GM12878 (cell line): ENCODE measurements at places on chromosomes 7 and 10. TPM values are rescaled to one million over a fixed set of nuclear protein-coding genes. Genes with fewer than 3 reads are reported as not detected.

DNA sequence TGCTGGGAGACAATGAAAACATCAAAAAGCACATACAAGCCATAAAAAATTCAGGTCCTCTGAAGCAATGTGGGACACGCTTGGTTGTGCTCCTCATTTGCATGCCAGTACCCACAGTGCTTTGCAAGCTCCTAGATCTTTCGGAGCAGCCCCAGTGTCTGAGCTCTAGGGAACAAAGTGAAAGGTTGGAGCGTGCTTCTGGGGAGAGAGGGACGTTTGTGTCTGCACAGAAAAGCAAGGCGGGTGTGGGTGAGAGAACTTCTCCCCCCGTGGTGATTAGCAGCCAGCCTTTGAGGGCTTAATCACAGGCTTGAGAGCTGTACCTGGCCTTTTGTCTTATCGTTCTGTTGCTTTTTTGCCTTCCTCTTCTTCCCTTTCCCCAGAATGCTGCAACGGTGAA, 76.7 kb upstream of the HABP2 start:
- no peak for DNase-seq

- peak; percentile 47 for DNase-seq
These were observed 199.0 kb downstream of the CHCHD3 start for GRCh38 chr7:132882714-132883428.

- DNase-seq = peak; percentile 46
These were observed 72.4 kb upstream of the LOXL4 start for GRCh38 chr10:98340261-98340939.

DNA sequence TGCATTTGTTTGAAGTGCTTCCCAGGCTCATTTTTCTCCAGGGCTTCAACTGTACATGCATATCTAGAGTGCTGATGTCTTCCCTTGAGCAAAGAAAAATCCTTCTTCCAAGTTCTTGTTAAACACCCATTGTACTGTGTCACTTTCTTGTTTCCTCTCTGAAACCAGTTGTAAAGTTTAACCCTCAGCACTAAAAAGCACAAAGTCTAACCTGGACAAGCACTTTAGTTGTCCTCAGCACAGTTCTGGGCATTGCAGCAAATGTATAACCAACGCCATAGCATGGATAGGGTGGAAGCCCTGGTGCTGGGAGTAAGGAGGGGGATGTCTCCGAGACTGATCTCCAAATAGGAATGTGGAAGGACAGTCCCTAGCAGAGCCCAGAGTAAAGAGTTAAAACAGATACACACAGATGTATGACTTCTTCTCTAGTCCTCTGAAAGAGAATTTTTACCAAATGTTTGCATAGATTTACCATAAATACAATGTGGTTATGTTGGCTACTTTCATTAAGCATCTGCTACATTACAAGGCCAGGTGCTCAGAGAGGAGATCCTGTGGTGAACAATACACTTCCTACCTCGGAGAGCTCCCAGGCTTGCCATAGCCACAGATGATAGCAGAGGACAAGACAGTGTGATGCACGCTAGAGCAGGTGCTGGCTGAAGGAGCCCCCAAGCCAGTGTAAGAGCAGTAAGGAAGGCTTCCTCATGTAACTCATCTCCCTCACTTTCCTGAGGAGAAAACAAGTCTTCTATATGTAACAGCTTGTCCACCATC, 57.0 kb downstream of the DNAJC12 start:
- DNase-seq = no peak

DNA sequence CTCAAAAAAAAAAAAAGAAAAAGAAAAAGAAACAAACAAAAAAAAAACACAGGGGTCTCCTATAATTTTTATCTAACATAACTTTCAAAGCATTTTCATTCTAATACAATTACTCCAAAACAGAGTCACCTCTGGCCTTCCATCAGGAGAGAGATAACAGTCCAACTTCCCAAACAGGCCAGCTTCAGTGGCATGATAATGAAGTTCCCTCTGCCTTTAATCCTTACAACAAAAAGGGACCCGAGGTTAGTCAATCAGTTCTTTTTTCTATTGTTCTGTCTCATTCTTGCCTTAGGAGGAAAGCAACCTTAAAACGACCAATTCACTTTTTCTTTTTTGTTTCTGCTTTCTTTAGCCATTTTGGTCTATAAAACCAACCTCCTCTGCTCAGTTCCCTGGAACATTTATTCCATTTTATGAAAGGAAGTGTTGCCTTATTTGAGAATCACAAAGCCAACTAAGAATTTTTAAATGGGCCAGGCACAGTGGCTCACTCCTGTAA, 16.5 kb upstream of the FXYD4 start:
- DNase-seq = no peak

DNA sequence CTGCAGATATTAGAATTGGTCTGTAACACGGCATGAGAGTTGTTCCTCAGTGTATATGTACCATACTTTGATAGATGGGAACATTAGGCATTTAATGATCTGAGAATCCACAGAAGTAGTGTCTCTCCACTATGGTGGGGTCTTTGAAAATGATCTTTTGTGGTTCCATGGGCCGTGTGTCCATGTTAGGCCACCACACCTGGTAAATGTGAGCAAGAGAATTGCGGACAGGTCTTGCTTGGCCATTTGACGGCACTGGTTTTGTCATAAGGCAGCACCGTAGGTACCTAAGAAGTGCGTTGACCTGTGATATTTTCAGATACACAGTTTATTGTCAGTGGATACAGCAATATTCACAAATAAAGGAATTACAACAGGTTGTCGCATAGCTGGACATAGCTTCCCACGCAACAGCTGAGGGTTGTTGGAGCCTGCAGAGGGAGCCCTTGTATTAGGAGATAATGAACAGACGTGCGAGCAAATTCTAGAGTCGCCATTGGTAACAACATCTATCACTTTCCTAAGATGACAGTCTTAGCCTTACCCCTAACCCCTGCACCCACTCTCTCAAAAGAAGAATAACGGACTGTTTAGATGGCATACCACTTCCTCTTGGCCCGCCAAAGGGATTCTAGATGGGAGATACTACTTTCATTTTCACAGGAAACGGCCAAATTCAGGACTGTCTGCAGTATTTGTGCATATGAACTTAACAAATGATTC, 111.4 kb downstream of the COL28A1 start:
- peak; percentile 37 for DNase-seq

- no peak for DNase-seq
These were observed 18.3 kb downstream of the C7orf25 start for GRCh38 chr7:42893346-42894240.

DNA sequence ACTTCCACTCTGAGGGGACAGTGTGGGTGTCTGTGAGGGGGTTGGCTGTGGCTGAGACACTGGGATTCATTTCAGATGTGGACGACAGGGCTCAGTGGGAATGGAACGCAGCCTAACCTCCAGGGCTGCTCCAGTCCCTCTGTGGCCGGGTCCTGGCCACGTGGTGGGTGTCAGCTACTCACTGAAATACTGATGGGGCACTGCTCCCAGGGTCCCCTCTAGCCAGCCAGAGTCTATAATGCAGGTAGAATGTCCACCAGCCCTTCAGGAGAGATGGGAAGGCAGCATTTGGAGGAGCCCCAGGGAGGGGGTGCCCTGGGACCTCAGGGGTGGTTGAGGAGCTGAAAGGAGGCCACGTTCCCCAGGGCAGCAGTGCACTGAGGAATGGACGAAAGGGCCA, 87.2 kb upstream of the LANCL2 start:
- DNase-seq = no peak

DNA sequence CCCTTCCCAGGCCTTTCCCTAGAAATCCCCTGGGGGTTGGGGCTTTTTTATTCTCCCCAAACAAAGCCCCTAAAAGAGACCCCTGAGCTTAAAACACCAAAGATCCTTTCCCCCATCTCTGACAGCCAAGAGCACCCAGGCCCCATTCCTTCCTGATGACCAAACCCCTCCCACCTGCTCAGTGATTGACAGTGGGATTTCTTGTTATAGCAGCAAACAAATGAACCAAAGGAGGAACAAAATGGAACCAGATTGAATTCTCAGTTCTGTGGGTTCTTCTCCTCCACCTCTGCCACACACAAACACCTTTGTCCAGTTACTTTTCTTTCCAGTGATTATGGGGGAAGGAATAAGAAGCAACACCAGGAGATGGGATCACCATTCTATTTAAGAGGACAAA, 21.5 kb upstream of the CDHR3 start:
- no peak for DNase-seq

DNA sequence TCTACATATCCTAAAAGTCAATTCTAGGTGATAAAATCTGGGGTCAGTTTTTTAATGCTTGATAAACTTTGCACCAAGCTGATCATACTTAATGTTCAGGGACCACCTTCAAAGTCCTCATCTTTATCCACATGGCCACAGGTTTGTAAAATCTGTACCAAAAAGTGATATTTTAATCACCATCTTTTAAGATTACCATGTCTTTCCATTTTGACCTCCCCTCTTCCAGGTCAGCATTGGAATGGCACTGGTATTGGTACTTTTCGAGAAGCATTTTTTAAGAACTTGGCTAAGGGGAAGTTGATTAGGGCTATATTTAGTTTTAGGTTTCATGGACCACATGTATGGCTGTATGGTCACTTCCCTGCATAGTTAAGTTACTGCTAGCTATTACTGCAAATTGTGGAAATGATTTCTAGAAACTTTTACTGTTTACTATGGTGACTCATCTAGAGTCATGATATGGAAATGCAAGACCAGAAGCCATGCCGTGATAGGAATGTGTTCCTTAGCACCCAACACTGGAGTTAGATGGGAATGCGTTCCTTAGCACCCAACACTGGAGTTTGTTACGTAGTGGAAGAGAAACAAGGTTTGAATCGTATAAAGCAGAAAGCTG, 50.8 kb upstream of the ABLIM1 start:
- no peak for DNase-seq

- DNase-seq = no peak
These were observed 6.7 kb upstream of the KLRG2 start for GRCh38 chr7:139490130-139490529.

DNA sequence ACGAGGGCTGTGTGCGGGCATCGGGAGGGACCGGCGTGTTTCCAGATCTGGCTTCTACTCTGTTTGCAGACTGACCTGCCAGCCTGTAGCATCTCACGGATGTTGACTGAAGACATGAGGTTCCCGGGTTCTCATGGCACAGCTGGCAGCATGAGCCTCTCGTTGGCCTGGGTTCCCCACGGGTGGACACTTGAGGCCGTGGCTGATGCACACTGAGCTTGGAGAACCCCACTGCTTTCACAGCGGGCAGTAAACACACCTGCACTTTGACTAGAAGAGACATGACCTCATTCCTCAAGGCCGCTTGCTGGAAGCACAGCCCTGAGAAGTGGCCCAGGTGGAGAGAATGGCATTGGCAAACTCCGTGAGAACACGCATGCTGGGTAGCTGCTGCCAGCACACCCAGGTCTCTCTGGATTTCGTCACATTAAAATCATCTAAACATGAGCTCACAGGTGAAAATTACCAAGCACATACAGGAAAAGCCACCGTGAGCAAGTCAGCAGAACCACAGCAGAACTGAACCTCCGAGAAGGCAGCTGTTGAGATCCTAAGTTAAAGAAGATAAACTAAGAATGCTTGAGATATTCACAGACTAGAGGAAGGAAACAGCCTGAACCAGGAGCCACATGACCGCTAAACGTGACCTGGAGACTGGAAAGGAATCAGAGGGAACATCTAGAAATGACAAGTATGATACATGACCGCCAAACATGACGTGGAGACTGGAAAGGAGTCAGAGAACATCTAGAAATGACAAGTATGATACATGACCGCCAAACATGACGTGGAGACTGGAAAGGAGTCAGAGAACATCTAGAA, 32.5 kb downstream of the BNIP3 start:
- no peak for DNase-seq

GRCh38 chr7:48004638-48005037, 24.3 kb downstream of the SUN3 start:
- no peak for DNase-seq

DNA sequence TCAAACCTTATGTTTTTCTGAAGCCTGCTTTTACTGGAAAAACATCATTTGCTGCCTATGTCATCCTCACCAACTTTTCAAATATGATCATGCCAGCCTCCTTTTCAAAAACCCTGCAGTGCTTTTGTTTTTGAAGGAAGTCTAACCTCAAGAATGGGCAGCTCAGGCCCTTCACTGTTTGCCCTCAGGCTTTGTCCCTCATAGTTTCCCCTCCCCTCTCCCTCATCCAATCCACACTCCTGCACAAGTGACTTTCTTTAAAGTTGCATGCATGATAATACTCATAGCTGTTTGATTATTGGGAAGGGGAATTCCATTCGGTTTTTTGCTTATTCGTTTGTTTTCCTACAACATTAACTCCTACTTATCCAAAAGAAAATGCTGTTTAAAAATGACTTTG, 219.4 kb downstream of the SEMA3E start:
- DNase-seq = no peak

GRCh38 chr7:152344253-152344652, 91.5 kb downstream of the KMT2C start:
- no peak for DNase-seq

GRCh38 chr10:101834341-101834740, 9.3 kb downstream of the KCNIP2 start:
- no peak for DNase-seq

DNA sequence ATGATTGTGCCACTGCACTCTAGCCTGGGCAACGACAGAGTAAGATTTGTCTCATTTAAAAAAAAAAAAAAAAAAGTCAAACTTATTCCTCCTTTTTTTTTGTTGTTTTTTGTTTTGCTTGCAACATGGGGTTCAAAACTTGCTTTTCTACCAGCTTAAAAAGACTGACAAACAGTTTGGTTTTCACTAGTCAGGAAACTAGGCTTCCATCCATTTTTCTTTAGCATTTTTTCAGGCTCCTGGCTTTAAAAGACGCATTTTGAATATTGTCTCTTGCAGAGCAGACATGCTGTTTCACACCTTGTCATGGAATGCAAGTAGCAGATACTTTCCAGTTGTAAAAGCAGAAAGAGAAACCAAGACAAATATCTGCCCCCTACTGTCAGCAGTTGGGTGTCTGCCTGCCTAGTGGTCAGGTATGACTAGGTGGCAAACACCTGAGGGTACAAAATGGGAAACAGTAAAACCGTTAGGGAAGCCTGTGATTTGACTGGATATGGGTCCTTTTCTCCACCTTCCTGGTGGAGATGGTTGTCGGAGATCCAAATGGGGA, 139.9 kb downstream of the CCDC71L start:
- DNase-seq = no peak

DNA sequence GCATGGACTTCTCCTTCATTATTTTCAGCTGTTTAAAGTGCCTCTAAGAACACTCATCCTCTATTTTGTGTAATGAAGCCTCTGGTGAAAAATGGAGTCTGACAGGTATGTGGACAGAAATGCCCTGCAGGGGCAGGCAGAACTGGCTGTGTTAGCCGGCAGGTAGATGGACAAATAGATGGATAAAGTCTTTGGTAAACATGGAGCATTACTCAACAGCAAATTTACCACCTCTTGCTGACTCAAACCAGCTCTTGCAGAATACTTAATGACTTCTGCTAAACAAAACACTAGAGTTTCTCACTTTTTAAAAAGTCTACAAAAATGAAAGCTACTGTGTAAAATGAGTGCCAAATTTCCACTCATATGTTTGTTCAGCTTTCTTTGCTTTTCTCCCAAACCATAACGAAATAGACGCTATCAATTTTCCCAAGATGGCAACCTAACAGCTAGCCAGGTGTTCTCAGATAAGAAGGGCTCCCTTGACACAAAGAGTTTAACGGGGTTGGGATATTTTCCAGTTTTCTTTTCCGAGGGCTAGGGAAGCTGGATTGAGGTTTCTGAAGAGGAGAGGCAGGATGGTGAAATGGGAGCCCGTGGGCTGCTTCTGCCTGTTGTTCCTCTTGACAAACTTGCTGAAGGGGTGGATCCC, 71.9 kb upstream of the HABP2 start:
- DNase-seq = no peak

Gene MKRN1
- polyA plus RNA-seq = 51.2 and 52.6 TPM in 2 replicates

Gene ZYX
- 57.8 and 82.3 TPM in 2 replicates for polyA plus RNA-seq

Gene CDHR3
- not detected in 2 replicates for polyA plus RNA-seq

Gene PARP12
- 0.86 and 0.98 TPM in 2 replicates for polyA plus RNA-seq

Gene GSTO2
- 0.34 and 0.79 TPM in 2 replicates for polyA plus RNA-seq

Gene INA
- 0.11 and 0.14 TPM in 2 replicates for polyA plus RNA-seq

Gene TYW1B
- 5.6 and 5.7 TPM in 2 replicates for polyA plus RNA-seq

Gene NUB1
- 54.1 and 54.4 TPM in 2 replicates for polyA plus RNA-seq

Gene CYP26C1
- polyA plus RNA-seq = not detected in 2 replicates
